SJCRH30 (cell line): ENCODE measurements at places on chromosomes 12 and 14. TPM values are rescaled to one million over a fixed set of nuclear protein-coding genes. Genes with fewer than 3 reads are reported as not detected.

- H3K4me3 ChIP-seq: no peak overlapping the region
- H3K27ac ChIP-seq: no peak overlapping the region
- H3K4me1 ChIP-seq: peaks cover 12% of the 10 kb centered on the region
- no peaks in the 10 kb centered on the region for H3K36me3 ChIP-seq
- H3K27me3 ChIP-seq: no peaks in the 10 kb centered on the region
Measured at GRCh38 chr12:18074001-18074400, 16.0 kb downstream of the RERGL start.

DNA sequence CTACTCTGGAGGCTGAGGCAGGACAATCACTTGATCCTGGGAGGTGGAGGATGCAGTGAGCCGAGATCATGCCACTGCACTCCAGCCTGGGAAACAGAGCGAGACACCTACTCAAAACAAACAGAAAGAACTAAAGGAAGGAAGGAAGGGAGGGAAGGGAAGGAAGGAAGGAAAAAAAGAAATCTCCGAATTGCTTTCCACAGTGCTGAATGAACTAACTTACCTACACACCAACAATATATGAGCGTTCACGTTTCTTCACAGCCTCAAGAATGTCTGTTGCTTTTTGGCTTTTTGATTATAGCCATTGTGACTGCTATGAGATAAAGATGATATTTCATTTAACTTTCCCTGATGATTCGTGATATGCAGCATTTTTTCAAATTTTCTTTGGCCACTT lies 1343.7 kb downstream of the LRFN5 start:
- DNase-seq: no peak
- H3K36me3 ChIP-seq: no peaks in the 10 kb centered on the region
- no peak overlapping the region for H3K27ac ChIP-seq
- no peak overlapping the region for H3K4me3 ChIP-seq

DNA sequence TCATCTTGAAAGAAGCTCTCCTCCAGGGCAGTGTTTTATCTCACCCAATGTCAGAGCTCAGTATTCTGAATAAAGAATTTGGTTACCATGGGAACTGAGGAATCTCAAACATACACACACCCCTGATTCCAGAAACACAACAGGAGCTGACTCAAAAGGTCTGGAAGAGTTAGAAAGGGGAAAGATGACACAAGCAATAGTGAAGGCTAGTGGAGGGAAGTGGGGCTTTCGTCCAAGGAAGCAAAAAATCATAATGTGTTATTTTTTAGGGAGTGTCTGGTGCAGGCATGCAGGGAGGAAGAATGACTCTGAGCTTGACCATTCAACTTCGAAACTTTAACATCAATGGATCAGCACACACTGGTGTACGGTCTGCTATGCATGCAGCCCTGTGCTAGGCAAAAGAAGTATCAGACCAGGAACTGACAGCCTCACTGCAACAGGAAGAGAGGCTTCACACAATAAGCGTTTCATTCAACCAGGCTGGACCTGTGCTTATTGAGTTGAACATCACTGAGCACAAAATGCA lies 20.3 kb downstream of the HEBP1 start:
- no peak overlapping the region for H3K27ac ChIP-seq
- H3K4me3 ChIP-seq: no peak overlapping the region

GRCh38 chr14:52349731-52350130 lies 35.6 kb downstream of the PTGER2 start:
- H3K4me3 ChIP-seq: no peak overlapping the region
- DNase-seq: no peak

DNA sequence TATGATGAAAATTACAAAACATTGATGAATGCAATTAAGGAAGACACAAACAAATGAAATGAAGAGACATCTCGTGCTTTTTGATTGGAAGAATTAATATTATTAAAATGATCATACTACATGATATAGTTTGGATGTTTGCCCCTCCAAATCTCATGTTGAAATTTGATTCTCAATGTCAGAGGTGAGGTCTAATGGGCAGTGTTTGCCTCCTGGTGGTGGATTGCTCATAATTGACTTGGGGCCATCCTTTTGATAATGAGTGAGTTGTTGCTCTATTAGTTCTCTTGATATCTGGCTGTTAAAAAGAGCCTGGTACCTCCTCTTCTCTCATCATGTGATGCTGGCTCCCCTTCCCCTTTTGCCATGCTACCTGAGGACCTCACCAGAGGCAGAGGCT lies 56.7 kb downstream of the CD163L1 start:
- H3K27ac ChIP-seq: no peak overlapping the region
- DNase-seq: no peak
- H3K4me1 ChIP-seq: no peaks in the 10 kb centered on the region
- H3K36me3 ChIP-seq: no peaks in the 10 kb centered on the region
- H3K4me3 ChIP-seq: no peak overlapping the region
- no peaks in the 10 kb centered on the region for H3K27me3 ChIP-seq

- no peaks in the 10 kb centered on the region for H3K36me3 ChIP-seq
- no peaks in the 10 kb centered on the region for H3K27me3 ChIP-seq
- no peak overlapping the region for H3K27ac ChIP-seq
- H3K4me3 ChIP-seq: no peak overlapping the region
- peak; percentile 4 for DNase-seq
Measured at GRCh38 chr12:15152868-15153267, 68.3 kb downstream of the RERG start.

GRCh38 chr12:92070864-92071445 lies 74.7 kb downstream of the BTG1 start:
- no peak for DNase-seq
- no peak overlapping the region for H3K27ac ChIP-seq
- no peaks in the 10 kb centered on the region for H3K27me3 ChIP-seq
- no peaks in the 10 kb centered on the region for H3K4me1 ChIP-seq
- H3K36me3 ChIP-seq: no peaks in the 10 kb centered on the region

- peaks cover 6% of the 10 kb centered on the region for H3K4me1 ChIP-seq
- DNase-seq: peak; percentile 13
- no peak overlapping the region for H3K4me3 ChIP-seq
Measured at GRCh38 chr14:95998656-95999055, 40.5 kb upstream of the C14orf132 start.

GRCh38 chr12:76024102-76024781 lies 7.3 kb downstream of the PHLDA1 start:
- H3K27me3 ChIP-seq: no peaks in the 10 kb centered on the region
- no peak overlapping the region for H3K27ac ChIP-seq
- no peaks in the 10 kb centered on the region; the same call in 1 of the 2 replicates for H3K36me3 ChIP-seq
- H3K4me1 ChIP-seq: peaks cover 10% of the 10 kb centered on the region
- H3K4me3 ChIP-seq: no peak overlapping the region

DNA sequence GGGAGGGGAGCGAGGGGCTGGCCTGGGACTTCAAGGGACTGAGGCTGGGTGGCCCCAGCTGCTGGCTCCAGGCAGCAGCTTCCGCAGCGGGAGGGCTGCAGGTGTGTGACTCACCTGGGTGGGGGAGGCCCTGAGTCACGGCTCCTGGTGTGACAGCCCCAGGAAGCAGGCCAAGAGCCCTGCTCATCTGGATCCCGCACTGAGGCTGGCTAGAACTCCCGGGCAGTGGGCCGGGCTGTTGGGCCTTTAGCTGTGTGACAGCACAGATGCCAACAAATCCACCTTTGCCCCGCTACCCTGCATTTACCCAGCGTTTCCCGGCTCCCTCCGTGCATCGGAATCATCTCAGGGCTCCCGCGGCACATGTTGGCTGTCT lies 180.0 kb upstream of the PRMT8 start:
- no peaks in the 10 kb centered on the region for H3K36me3 ChIP-seq
- no peak overlapping the region for H3K4me3 ChIP-seq
- H3K27me3 ChIP-seq: no peaks in the 10 kb centered on the region
- no peak for DNase-seq
- no peak overlapping the region for H3K27ac ChIP-seq
- peaks cover 25% of the 10 kb centered on the region for H3K4me1 ChIP-seq

DNA sequence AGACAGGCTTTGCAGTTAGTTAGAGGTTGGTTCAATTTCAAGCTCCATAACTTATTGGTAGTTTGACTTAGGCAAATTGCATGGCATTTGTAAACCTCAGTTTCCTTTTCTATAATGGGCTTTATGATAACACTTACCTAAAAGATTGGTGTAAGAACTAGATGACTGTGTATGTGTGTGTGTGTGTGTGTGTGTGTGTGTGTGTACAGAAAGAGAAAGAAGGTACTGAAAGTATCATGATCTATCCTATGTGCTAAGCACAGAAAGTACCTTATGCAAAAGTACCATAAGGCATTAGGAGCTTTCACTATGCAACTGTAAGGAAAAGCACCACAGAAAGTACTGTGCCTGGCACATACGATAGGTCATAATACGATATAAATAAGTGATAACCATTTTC lies 304.3 kb upstream of the KITLG start:
- DNase-seq: no peak
- no peak overlapping the region for H3K27ac ChIP-seq
- H3K36me3 ChIP-seq: no peaks in the 10 kb centered on the region
- H3K4me3 ChIP-seq: no peak overlapping the region
- no peaks in the 10 kb centered on the region for H3K27me3 ChIP-seq
- H3K4me1 ChIP-seq: peaks cover 3% of the 10 kb centered on the region; the same call in 1 of the 2 replicates

GRCh38 chr12:95218150-95219133 lies 835 bp downstream of the VEZT start:
- no peaks in the 10 kb centered on the region for H3K36me3 ChIP-seq
- no peaks in the 10 kb centered on the region for H3K27me3 ChIP-seq
- H3K4me1 ChIP-seq: peaks cover 10% of the 10 kb centered on the region
- peak overlapping the region; percentile 82 for H3K27ac ChIP-seq
- peak overlapping the region; percentile 65 for H3K4me3 ChIP-seq

Gene IL22
- not detected in 2 replicates for total RNA-seq

Gene YARS2
- total RNA-seq: 28.8 and 32.9 TPM in 2 replicates

Gene OR6C70
- total RNA-seq: not detected in 2 replicates

Gene CSRP2
- total RNA-seq: 129 and 131 TPM in 2 replicates

Gene LBHD2
- not detected in 2 replicates for total RNA-seq

Gene IGFBP6
- 11.5 and 13.0 TPM in 2 replicates for total RNA-seq

Gene TAS2R50
- 0.76 and 2.3 TPM in 2 replicates for total RNA-seq

Gene PIWIL1
- total RNA-seq: not detected in 2 replicates
